ENCODE measurements at places on chromosomes 16 and 17.

GRCh38 chr16:53780051-53780450, 76.1 kb downstream of the FTO start:
- no peak for DNase-seq

GRCh38 chr16:51716195-51716594, 565.1 kb upstream of the SALL1 start:
- no peak for DNase-seq

- no peak for DNase-seq
Observed at GRCh38 chr17:44795421-44795820, 34.7 kb downstream of the GJC1 start.

- DNase-seq, result no peak
Observed at GRCh38 chr16:68997564-68997963, 107.9 kb upstream of the HAS3 start.

DNA sequence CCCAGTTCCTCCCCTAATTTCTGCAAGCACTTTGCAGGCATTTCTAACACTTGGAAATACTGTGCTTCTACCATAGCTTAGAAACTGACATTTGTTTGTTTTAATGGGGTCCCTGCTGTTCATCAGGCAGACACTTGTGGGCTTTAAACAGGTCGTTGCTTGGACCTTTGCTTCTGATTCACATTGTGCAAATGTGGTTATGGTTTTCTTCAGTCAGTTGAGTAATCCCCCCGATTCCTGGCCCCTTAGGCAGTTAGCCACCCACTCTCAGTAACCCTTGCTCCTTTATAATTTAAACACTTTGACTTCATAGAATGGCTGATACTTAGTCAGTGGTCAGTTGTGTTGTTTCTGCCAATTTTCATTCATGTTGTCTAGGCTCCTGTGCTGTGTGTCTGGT, 39.4 kb downstream of the SLC47A1 start:
- DNase-seq, result no peak

DNA sequence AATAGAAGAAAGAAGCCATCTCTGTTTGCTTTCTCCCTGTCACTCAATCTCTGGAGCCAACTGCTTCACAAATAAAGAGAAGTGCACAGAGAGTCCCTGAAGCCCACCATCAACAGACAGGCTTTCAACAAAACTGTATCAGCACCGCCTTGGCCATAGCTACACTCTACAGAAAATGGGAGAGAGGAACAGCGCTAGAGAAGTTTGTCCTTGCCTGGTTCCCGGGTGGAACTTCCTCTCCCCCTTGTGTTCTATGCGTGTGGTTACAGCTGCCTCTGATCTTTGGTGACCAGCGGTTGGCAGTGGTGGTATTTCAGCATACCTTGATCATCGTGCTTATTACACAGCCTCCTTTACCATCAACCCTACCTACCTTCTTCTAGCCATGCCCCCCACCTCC, 91.4 kb upstream of the CCL2 start:
- no peak for DNase-seq

GRCh38 chr16:49896447-49896964, 40.6 kb upstream of the ZNF423 start:
- DNase-seq, result no peak

DNA sequence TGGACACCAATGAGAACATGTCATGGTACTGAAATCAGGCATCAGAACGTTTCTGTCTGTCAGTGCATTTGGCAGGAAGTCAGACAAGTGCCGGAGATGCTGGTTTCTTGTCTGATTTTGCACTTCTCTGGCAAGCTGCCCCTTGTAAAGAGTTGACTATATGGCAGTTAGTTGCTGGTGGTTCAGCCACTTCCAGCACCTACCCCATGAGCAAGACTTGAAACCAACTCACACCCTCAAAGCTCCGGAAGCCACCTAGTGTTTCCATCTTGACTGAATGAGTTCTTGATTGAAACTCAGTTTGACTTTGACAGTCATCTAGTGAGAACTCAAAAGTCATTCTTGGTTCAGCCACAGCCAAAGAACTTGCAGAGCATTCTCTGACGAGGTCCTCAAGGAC, 225.1 kb downstream of the SPECC1 start:
- DNase-seq, result no peak

DNA sequence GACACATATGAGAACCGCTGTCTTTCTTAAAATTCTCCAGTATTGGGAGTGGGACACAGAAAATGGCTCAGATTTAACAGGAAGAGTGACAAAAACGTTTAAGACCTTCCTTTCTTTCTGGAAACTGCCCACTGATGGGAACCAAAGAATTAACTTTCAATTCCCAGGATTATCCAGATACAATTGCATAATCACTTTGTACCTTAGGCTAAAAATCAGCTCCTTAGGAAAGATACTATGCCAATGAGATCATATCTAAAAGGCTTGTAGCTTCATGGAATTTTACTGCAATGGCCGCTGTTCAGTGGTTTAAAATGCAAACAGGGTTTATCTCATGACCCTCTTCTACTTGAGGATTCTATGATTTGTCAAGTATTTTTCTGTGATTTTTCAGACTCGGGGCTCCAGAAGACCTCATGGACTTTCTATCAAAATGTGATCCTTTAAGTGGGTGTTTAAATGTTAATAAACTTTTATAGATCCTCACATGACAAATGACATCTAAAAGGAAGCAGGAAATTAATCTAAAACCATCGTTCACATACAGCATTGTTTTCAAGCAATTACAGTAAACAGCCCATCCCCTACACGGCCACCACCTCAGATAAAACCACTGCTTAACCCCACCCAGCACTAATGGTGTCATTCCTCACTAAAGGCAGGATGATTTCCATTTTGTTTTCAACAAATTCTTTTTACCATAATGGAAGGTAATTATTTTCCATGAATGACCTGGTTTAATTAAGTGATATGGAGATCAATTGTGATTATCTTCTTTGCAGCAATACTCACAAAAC, 31.6 kb upstream of the ERN1 start:
- no peak for DNase-seq

- no peak for DNase-seq
Observed at GRCh38 chr16:81932668-81933067, 78.6 kb downstream of the SDR42E1 start.

- DNase-seq, result no peak
Observed at GRCh38 chr16:80940069-80940856, 66.4 kb downstream of the CMC2 start.

GRCh38 chr16:8673611-8674412, 605 bp upstream of the ABAT start:
- DNase-seq, result no peak

- no peak for DNase-seq
Observed at GRCh38 chr17:10294180-10294579, 78.6 kb downstream of the MYH13 start.

- DNase-seq, result no peak
Observed at GRCh38 chr16:82628711-82629110, 1.9 kb downstream of the CDH13 start.

Data from neural crest cell (in vitro differentiated cells).